ENCODE measurements at places on chromosomes 1 and 21.

DNA sequence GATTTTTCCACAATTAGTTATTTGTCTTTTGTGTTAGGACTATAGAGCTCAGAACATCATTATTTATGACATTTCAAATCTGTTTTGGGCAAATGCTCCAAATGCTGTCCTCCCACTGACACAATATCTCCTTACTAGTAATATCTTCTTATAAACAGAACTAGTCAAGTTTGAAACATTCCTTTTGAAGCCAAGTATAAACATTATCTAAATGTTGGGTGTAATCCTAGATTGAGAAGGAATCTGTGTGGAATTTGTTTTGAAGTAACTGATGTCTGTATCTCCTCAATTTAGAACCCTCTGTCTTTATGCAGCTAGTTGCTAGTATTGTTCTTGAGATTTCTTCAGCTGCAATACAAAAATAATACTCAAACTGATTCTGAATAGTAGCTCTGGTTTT lies 28.5 kb upstream of the PAXBP1 start:
- no peak for DNase-seq

GRCh38 chr1:158771950-158772866 lies at the start of gene OR6N1:
TSS of gene OR6N1 (minus strand) at chr1:158772195. CDS start at chr1:158766682, 5,513 bp downstream.
- no peak for DNase-seq

- no peak for DNase-seq
These were observed 2.4 kb upstream of the CTPS1 start for GRCh38 chr1:40976952-40977690.

DNA sequence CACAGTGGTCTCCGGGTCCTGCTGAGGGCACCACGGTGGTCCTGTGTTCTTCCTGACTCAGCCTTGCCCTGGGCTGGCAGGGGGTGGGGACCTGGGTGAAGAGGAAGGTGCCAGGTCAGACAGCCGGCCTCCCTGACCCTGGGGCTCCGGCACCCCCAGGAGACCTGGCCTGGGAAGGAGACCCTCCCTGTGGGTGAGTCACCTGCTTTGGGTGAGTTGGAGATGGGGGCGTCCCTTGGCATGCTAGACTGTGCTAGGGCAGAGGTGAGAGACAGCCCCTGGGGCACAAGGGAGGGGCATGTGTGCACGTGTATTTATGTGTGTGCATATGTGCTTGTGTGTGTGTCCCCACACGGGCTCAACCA lies 23.4 kb downstream of the SPSB1 start:
- DNase-seq: no peak

DNA sequence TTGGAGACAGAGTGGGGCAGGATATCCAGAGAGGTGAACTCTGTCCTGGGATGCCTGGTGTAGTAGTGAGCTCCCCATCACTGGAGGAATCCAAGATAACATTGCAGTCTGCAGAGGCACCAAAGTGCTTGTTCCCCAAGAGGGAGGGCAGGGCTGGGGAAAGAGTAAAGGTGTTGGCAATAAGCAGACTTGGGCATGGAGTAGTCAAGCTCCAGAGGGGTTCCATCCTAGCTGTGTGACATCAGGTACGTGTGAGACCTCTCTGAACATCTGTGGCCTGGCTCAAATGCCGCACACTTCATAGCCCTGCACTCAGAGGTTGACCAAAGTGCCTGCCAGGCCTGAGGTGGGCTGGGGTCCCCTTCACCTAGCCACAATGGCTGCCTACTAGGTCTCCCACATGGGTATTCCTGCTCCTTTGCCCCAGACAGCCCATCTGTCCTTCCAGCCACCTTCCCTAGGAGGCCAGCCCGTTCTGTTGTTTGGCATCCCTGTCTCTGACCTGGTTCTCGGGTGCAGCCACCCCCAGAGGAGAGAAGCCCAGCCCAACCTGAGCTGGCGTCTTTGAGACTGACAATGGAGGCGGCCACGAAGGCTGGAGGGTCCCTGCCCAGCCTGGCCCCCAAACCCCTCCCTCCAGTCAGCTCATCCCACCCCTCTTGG lies 2.8 kb upstream of the ARF1 start:
- no peak for DNase-seq

GRCh38 chr21:38212706-38213105 lies 44.1 kb upstream of the KCNJ15 start:
- DNase-seq: no peak

GRCh38 chr1:179952186-179952585 lies 2.4 kb upstream of the CEP350 start:
- no peak for DNase-seq

- DNase-seq: no peak
These were observed 355.1 kb downstream of the NPHP4 start for GRCh38 chr1:5637171-5637570.

- DNase-seq: no peak
These were observed 1.9 kb downstream of the GIPC2 start for GRCh38 chr1:78047631-78048030.

DNA sequence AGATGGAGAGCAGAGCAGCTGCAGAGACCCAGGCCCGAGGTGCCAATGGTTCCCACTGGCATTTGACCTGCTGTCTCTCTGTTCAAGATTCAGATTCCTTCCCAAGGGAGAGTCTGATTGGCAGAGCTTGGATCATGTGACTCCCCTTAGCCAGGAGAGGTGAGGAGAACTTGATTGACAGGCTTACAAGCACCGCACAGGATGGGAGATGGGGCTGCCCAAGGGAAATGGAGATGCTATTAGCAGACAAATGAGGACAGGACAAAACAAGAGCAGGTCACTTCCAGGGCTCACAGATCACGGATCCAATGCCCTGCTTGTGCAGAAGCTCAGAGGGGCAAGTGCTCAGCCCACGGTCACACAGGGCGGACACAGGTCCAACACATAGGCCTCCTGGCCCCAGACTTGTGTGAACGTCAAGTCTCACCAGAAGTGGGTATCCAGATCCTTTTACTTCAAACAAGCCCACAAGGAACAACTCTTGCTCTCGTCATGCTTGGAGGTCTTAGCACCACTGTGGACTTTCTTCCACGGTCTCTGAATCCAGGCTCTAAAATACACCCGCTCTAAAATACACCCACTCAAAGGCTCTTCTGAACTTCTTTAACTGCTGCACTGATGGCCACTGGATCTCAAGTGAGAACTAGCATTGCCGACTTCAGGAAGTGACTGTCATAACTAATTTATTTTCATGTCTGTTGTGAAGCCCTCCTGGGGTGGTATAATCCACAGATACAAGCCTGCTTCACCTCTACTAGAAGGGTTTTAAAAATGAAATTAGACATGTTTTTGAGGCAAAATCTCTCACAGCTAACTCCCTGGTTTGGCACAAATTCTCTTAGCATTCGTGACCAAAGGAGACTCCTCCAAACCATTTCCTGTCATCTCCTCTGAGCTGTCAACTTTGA lies 274.9 kb downstream of the RRAGC start:
- no peak for DNase-seq

GRCh38 chr1:171457412-171457811 lies 27.9 kb upstream of the PRRC2C start:
- DNase-seq: no peak

DNA sequence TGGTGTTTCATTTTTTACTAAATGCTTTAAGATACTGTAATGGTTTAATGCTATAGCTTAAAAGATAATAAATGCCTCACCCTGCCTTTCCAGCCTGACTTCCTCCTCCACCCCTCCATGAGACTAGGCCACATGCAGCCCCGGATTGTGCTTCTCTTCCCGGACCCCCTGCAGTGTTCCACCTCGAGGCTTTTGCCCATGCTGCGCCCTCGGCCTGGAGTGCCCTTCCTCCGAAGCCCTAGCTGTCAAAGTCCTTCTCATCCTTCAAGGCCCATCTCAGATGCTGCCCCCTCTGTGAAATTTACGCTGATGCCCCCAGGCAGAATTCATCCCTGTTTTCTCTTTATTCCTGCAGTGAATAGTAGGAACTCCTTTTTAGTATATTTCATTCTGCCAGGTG lies 98.5 kb downstream of the ATP5PO start:
- no peak for DNase-seq

DNA sequence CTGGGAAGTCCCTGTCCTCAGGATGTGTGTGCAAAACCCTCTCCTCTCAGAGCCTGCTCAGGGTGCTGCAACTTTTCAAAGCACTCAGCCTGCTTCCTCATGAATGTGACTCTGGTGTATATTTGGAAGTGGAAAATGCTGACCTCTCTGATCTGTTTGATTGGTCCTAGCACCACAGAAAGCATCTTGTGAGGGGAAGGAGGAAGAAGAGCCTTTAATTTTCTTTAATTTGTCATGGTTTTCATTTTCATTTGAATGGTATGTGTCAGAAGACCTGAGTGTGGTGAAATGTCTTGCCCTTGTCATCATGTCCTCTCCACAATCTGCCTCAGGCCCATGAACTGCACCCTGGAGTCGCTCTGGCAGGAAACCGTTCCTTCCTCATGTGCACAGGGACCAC lies 383.5 kb downstream of the NTNG1 start:
- no peak for DNase-seq

DNA sequence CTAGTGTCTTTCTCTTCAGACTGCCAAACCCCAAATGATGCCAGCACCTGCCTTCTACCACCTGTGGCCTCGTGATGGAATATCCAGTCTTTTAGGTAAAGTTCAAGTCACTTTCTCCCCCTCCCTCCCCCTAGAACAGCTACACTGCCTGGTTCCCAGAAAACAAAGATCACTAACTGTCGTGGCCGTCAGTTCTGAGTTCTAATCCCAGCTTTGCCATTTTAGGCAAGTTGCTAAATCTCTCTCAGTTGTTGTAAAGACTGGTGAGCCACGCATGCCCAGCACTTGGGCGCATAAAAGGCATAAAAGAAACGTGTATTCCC lies 648 bp upstream of the TRAPPC3 start:
- DNase-seq: no peak

GRCh38 chr1:172453153-172453545 lies 9.3 kb upstream of the PIGC start:
- DNase-seq: no peak

DNA sequence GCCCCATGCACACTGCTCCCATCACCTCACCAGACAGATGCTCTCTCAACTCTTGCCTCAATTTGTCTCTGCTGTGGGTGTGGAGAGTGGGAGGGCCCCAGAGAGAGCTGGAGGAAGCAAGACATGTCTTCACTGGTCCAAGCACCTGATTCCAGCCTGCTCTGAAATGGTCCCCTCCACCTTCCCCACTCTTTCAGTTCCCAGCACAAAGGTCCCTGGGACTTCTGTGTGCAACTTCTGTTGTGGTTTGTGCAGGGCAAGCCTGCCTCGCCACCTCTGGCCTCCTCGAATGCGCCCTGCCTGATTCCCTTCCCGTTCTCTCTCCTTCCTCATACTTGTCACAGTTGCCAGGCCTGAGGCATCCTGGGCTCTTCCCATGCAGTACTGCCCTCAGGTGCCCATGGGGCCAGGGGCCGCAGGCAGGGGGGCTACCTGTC lies 119.3 kb downstream of the SYT2 start:
- DNase-seq: no peak

- no peak for DNase-seq
These were observed 305.1 kb downstream of the NPHP4 start for GRCh38 chr1:5686925-5687706.

DNA sequence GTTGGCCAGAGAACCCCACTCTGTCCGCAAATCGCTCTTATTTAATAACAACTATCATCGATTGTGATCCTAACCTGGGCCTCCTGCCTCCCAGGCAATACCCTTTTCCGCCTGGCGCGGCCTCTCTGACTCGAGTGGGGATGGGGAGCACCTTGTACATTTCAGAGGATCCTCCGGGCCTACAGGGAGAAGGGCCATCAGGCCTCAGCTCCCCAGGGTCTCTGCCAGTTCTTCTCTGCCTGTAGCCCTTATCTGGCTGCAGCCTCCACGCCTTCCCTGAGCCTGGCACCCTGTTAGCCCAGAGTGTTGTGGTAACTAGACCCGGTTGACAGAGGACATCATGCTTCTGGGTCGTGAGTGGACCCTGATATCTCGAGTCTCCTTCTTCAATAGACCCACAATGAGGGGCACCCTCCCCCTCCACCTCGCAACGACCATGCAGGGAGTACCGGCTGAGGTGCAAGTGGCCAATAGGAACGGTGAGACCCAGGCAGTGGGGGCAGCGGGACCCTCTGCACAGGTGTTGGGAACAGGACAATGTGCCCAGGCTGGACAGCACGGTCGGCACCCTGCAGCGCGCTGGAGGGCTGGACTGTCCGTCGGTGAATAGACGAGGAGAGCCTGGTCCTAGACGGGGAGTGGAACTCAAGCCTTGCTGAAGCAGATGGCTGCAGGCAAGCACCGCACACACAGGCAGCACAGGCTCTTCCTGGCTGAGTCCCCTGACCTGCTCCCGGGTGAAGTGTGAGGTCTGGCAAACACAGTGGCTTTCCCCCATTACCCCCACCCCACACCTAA lies 7.1 kb upstream of the CRYBG2 start:
- DNase-seq: no peak

DNA sequence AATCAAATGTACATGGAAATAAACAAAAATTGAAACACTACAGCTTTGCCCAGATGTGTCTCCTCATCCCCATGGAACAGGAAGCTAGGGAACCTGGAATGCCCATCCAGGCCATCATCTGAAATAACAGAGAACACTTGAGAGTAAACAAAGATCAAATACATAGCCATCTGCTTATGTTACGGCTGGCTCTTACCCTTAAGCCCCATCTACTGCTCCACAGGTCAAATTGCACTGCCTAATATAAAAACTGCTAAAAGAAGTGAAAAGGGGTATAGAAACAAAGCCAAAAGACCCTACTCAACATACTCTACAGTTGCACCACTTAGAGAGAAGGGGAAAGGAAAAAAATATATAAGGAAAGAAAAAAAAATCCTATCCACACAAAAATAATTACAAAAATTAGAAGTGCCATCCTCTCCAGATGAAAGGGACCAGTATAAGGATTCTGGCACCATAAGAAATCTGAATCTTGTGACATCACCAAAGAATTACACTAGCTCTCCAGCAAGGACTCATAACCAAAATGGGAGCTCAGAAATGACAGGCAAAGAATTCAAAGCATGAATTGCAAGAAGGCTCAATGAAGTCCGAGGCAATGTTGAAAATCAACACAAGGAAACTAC lies 26.9 kb downstream of the OR6Y1 start:
- DNase-seq: no peak

DNA sequence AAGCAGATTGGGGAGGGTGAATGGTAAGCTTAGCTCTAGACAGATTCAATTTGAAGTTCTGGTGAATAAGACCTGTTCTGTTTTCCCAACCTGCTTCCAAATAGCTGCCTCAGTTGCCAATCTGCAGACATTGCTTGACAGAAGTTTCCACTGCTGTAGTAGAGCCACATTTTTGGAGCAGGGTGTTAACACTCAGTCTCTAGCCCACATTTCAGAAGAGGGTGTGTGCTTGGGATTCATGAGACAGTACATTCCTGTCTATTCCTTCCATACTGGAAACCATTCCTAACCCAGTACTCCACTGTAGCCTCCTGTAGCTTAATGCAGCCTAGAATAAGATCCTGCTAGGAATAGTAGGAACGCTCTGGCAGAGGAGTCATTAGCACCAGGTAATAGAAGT lies 450.5 kb downstream of the NUF2 start:
- DNase-seq: no peak
